Neural progenitor cell (in vitro differentiated cells): ENCODE measurements at places on chromosomes 6 and 20. TPM values are rescaled to one million over a fixed set of nuclear protein-coding genes. Genes with fewer than 3 reads are reported as not detected.
A peak's percentile ranks its signal among the peaks of the same experiment; 100 is the strongest.

- H3K36me3 ChIP-seq = no peaks in the 10 kb centered on the region
- H3K4me3 ChIP-seq = no peak overlapping the region
- H3K27ac ChIP-seq = no peak overlapping the region
- no peaks in the 10 kb centered on the region for H3K27me3 ChIP-seq
These were observed 665.4 kb downstream of the EPM2A start for GRCh38 chr6:145069966-145070365.

DNA sequence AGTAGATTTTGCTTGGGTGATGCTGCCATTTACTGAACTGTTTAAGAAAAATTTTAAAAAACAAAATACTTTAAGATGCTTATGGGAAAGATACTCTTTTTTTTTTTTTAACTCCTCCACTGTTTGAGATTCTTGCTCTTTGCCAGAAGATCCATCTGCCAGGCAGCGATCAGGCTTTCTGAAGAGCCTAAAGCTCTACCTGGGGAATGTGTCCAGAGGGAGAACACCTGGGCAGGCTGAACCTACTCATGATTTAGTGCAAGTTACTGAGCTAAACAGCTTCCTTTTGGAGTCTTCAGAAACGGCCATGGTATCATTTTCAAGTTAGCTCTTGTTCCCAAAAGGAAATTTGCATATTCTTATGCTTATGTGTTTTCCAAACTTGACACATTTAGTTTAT is 23.5 kb upstream of the MLIP start:
- DNase-seq = no peak
- H3K27me3 ChIP-seq = no peaks in the 10 kb centered on the region
- no peaks in the 10 kb centered on the region for H3K4me1 ChIP-seq
- H3K4me3 ChIP-seq = no peak overlapping the region
- no peak overlapping the region for H3K27ac ChIP-seq

- peak; percentile 18 for DNase-seq
- H3K4me3 ChIP-seq = no peak overlapping the region
- peaks cover 18% of the 10 kb centered on the region for H3K27me3 ChIP-seq
- no peaks in the 10 kb centered on the region for H3K36me3 ChIP-seq
- no peak overlapping the region for H3K27ac ChIP-seq
These were observed 2.8 kb upstream of the MYO6 start for GRCh38 chr6:75746221-75746620.

- H3K27ac ChIP-seq = no peak overlapping the region
- H3K4me1 ChIP-seq = no peaks in the 10 kb centered on the region
- no peaks in the 10 kb centered on the region for H3K27me3 ChIP-seq
- H3K4me3 ChIP-seq = no peak overlapping the region
- no peak for DNase-seq
- H3K36me3 ChIP-seq = no peaks in the 10 kb centered on the region
These were observed 515.3 kb downstream of the CDKAL1 start for GRCh38 chr6:21049572-21049971.

- peaks cover 17% of the 10 kb centered on the region for H3K27me3 ChIP-seq
- no peak overlapping the region for H3K27ac ChIP-seq
- DNase-seq = peak; percentile 68
- H3K4me1 ChIP-seq = no peaks in the 10 kb centered on the region
- no peaks in the 10 kb centered on the region for H3K36me3 ChIP-seq
These were observed 7.9 kb upstream of the MCHR2 start for GRCh38 chr6:100001915-100002388.

- DNase-seq = no peak
- no peaks in the 10 kb centered on the region for H3K4me1 ChIP-seq
- H3K36me3 ChIP-seq = no peaks in the 10 kb centered on the region
- no peak overlapping the region for H3K4me3 ChIP-seq
These were observed 35.8 kb downstream of the BTBD9 start for GRCh38 chr6:38603966-38604365.

GRCh38 chr20:53750827-53751619 is 157.4 kb upstream of the ZNF217 start:
- H3K36me3 ChIP-seq = no peaks in the 10 kb centered on the region
- H3K27me3 ChIP-seq = no peaks in the 10 kb centered on the region
- H3K4me3 ChIP-seq = no peak overlapping the region

GRCh38 chr20:62737271-62737811 is 28.7 kb downstream of the NTSR1 start:
- no peak overlapping the region for H3K27ac ChIP-seq
- no peak for DNase-seq
- H3K36me3 ChIP-seq = no peaks in the 10 kb centered on the region

DNA sequence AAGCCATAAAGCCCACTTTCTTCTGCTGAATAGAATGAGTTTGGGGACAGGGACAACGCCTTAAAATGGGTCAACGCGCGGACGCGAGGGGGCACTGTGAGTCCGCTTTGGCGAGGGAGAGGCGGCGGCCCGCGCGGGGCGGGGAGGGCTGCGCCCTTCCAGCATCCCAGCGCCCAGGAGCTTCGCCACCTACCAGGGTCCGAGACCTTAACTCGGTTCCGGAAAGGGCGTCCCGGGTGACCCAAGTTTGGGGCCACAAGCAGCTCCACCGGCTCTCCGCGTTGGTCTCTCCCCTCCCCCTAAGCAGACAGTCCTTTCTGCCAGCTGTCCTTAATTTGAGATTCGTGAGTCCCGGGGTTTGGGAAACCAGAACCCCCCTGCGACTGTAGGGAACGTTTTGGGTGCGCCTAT is 1.8 kb upstream of the SAMD5 start:
- no peaks in the 10 kb centered on the region for H3K36me3 ChIP-seq
- H3K4me3 ChIP-seq = peak overlapping the region; percentile 88
- peaks cover 14% of the 10 kb centered on the region for H3K4me1 ChIP-seq
- no peak overlapping the region for H3K27ac ChIP-seq

GRCh38 chr6:169626169-169626568 is 75.7 kb downstream of the WDR27 start:
- no peak for DNase-seq
- no peak overlapping the region for H3K27ac ChIP-seq
- H3K27me3 ChIP-seq = no peaks in the 10 kb centered on the region
- no peaks in the 10 kb centered on the region for H3K36me3 ChIP-seq
- no peak overlapping the region for H3K4me3 ChIP-seq
- no peaks in the 10 kb centered on the region for H3K4me1 ChIP-seq

- no peaks in the 10 kb centered on the region for H3K4me1 ChIP-seq
- no peaks in the 10 kb centered on the region for H3K27me3 ChIP-seq
- DNase-seq = no peak
These were observed 156.9 kb upstream of the BEND3 start for GRCh38 chr6:107272246-107272645.

GRCh38 chr20:18665135-18665534 is 77.3 kb downstream of the DTD1 start:
- no peaks in the 10 kb centered on the region for H3K4me1 ChIP-seq
- no peak overlapping the region for H3K27ac ChIP-seq
- DNase-seq = no peak
- no peaks in the 10 kb centered on the region for H3K36me3 ChIP-seq
- no peak overlapping the region for H3K4me3 ChIP-seq

GRCh38 chr20:56859801-56860261 is 230.7 kb downstream of the TFAP2C start:
- peaks cover 27% of the 10 kb centered on the region for H3K4me1 ChIP-seq
- DNase-seq = peak; percentile 43
- peaks cover 10% of the 10 kb centered on the region for H3K27me3 ChIP-seq
- no peak overlapping the region for H3K27ac ChIP-seq

GRCh38 chr20:62548471-62548870 is 72.7 kb upstream of the GATA5 start:
- no peak for DNase-seq
- no peaks in the 10 kb centered on the region for H3K36me3 ChIP-seq
- H3K27me3 ChIP-seq = peaks cover 55% of the 10 kb centered on the region
- H3K27ac ChIP-seq = no peak overlapping the region

THBD gene
- 0.06 and 0.15 TPM in 2 replicates for total RNA-seq

ARMH2 gene
- not detected in 2 replicates for total RNA-seq

CD24 gene
- 330 and 448 TPM in 2 replicates for total RNA-seq

FOXQ1 gene
- total RNA-seq = not detected in 2 replicates

SGK2 gene
- total RNA-seq = 2.8 and 4.2 TPM in 2 replicates
